Myocyte (in vitro differentiated cells): ENCODE measurements at places on chromosomes 11 and 22.

GRCh38 chr11:90288212-90288821 is 65.5 kb upstream of the CHORDC1 start:
- peak; percentile 13 for DNase-seq

DNA sequence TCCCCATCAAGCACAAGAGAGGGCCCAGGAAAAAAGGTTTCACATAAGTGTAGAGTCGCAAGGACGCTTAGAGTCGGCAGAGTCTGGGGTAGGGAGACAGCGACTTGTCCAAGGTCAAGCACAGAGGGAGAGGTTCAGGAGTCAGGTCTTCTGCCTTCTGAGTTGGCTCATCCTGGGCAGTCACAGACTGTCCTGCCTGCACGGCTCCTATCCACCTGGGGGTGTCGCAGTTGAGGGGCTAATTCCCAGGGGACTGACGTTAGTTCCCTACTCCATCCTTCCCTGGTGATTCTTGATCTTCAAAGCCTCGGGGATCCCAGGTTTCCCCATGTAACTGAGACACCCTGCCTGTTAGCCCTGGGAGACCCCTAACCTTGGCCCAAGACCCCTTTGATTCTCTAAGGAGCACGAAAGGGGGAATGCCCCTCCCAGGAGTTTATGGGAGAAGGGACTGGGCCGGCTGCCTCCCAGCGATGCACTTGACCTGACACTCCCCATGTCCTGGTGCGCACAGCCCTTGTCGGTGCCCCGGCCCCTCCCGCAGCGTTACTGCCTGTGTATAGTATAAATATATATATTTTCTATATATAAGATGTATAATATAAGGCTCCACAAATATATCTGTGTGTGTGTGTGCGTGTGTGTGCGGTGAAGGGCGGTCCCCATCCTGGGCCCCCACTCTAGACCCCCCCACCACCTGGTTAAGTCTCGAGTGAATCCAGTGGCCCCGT is 14.7 kb upstream of the TAB1 start:
- no peak for DNase-seq

GRCh38 chr11:33388793-33389525 is 131.8 kb downstream of the HIPK3 start:
- no peak for DNase-seq

DNA sequence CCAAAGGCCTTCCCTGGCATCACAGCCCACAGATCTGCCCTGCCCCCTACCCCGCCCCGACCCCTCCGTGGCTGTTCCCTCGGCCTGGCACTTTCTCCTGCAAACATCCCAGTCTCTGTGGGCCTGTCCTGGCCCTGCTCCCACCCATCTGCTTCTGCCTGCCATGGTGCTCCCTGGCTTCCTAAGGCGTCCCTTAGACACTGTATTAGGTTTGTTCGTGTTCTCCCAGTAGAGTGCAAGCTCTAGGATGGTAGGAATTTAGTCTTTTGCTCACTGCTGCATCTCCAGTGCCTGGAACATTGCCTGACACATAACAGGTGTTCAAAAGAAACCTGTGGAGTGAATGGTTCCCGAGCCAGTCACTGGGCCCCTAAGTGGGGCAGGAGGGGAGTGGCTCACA is 69.6 kb upstream of the PITPNB start:
- no peak for DNase-seq

DNA sequence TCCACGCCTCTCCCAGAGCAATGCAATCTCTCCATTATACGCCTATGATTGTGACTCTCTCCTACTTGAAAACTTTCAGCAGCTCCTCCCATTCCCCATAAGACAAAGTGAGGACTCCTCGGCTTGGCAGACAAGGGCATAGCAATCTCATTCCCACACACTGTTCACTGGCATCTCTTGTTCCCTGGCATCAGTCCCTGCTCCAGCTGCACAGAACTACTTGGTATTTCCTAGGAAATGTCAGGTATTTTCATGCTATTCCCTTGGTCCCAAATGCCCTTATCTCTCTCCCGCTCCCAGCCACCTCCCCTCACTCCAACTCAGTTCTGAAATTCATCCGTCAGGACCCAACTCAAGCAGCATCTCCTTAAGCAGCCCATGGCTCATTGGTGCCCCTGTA is 28.4 kb downstream of the TMPRSS5 start:
- no peak for DNase-seq

GRCh38 chr11:122103726-122104125 is 12.3 kb downstream of the BLID start:
- DNase-seq = no peak

DNA sequence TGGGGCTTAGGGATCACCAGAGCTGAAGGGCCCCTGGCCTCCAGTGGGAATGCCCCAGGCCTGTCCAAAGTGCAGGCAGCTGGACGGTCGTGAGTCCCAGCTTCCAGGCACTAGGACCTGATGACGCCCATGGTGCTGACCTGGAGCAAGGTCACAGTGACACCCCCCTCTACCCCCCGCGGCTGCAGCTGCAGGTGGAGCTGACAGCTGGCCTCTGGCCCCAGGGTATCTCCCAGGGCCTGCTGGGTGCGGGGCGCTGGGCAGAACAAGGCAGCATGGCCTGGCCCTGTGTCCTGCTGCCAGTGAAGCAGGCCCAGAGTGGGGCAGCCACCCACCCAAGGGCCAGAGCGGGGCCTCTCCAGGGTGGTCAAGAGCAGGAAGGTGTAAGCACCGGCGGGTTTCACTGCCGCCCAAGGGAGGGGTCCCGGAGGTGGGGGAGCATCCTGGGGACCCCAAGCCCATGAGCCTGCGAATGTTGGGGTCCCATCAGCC is 553 bp upstream of the TCIRG1 start:
- peak; percentile 54 for DNase-seq

DNA sequence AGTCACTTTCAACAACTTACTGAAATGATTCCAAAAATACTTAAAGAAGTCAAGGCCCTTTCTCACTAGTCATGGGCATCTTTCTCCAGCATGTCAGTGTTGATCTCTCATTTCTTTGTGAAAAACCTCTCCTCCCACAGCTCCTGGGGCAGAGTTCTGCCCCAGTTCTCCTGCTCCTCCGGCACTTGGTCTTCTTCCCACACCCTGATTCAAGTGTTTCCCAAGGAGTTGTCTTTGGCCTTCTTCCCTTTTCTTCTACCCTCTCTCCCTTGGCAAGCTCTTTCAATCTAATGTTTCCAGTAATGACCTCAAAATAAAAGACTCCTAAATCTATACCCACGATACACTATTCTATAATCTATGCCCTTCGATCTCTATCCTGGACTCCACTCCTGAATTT is 42.1 kb upstream of the CCDC34 start:
- no peak for DNase-seq

GRCh38 chr11:111565114-111565720 is 24.7 kb downstream of the LAYN start:
- DNase-seq = peak; percentile 72

DNA sequence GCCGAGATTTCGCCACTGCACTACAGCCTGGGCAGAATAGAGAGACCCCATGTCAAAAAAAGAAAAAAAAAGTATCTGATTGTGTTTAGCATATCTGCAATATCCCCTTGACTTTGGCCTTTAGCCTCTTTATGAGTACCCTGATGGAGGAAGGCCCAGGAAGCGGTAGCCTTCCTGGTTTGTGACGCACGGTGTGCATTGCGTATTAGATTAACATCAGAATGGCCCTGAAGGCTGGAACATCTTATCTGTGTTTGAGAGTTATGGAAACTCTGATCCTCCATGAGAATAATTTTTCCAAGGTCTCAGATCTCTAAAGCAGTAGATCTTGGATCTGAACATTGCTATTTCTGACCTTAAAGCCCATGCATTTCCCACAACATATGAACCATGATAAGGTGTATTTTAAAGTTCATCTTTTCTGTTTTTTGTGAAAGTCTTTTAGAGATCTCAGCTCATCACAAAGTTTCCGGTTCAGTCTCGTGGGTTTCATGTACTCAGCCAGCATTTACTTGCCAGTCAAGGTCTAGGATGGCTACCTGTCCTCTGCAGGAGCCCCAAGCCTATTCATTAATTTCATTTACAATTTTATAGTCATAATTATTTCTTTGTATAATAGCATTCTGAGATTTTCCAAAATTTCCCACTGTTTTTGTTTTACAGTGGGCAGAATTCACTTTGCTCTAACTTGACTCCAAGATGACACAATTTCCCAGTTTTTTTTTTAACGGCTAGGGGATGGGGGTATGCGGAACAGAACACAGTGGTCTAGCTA is 605 bp upstream of the FDX1 start:
- DNase-seq = no peak

DNA sequence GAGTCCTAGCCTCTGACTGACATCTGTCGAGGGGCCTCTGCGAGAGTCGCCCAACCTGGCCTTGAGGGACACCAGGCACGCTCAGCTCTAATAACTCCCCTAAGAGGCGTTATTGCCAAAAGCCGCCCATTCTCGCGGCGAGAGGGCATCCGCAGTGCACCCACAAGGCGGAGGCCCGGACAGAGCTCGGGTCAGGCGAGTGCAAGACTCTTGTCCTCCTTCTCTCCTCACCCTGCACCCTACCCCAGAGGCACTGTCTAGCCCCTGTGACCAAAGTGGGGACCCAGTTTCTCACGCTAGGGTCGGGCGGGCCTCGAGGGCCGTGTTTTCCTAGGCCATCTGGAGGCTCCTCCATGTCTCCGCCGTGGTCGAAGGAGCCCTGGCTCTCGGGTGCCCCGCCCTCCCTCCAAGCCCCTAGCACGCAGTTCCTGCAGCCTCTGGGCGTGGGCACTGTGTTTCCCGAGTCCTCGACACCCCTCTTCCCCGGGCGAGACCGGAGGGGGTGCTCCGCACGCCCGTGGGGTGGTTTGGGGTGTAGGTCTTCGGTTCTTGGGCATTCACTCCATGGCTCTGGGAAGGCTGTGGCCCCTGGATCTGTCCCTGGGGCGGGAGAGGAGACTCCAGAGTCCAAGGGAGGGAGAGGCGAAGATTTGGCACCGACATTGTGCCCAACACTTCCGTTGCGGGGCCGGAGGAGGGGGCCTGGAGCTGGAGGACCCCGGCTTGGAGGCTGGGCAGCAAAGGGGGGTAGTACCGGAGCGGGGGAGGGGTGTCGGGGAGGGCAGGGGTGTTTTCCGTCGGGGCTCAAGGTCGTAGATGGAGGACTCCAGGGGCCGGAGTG is 1.0 kb downstream of the CHRM4 start:
- no peak for DNase-seq

DNA sequence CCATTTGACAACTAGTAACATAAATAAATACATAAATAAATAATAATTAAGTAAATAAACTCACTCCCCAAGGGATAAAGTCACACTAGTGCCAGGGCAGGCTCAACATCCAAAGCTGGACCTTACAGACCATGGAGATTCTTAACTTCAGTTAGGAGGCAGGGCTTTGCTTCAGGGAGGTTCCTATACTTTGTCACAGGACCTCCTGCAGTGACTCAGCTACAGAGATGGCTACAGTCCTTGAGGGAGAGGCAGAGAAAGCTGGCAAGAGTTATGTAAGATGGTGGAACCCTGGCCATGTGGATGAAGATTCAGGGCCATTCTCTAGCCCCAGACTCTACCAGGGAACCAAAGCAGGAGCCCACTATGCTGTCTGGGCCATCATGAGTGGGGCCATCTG is 74.1 kb upstream of the CADM1 start:
- no peak for DNase-seq

DNA sequence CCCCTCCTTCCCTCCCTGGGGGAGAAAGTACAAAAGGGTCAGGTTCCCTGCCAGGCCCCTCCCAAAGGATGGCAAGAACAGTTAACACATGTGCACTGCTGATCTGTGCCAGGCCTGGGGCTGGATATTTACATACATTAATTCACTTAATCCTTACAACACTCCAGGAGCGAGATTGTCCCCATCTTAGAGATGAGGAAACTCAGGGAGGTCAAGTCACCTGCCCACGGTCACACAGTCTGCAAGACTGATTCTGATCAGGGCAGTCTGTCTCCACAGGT is 36.5 kb downstream of the NECTIN1 start:
- no peak for DNase-seq

DNA sequence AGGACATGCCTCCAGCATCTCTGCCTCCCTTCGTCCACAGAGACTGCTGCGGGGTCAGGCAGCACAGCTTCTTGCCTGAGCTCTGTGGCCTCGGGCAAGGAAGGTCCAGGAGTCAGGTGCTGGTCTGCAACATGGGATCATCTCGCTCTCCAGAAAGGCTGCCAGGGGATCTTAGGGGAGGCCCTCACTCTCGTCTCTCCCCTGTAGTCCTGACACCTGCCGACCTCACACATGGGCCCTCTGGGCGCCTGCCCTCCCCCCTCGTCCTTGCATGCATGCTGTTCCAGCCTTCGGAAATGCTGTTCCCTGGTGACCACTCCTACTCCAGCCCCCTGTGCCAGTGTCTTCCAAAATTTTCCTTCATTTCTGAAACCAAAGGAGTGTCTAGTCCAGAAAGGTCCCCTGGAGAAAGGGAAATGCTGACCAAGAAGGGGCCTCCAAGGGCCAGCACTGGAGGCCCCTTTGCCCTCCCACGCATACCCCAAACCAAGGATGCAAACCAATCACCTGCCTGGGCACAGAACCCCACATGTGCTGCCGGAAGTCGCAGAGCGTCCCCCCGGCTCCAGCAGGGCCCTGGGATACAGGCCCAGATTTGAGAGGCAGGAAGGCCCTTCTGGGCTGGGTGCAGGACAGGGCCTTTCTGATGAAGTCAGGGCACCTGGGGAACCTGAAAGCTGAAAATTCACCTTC is 41.0 kb downstream of the IGF2 start:
- DNase-seq = no peak

DNA sequence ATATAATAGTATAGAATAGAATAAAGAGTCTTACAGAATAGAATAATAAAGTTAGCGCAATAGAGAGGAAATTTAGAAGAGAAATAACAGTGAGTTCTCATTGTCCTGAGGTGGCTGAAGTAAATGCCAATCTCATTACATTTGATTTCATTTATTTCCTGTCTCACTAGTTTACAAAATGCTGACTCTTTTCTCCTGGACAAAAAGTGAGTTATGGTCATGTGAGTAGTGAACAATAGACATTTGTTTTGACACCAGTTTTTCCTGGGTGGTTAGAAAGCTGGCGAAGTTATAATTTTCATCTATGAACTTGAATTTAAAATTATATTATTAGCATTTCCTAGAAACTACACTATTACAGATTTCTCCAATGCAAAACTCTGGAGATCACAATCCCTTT is 143.7 kb downstream of the TYR start:
- no peak for DNase-seq

DNA sequence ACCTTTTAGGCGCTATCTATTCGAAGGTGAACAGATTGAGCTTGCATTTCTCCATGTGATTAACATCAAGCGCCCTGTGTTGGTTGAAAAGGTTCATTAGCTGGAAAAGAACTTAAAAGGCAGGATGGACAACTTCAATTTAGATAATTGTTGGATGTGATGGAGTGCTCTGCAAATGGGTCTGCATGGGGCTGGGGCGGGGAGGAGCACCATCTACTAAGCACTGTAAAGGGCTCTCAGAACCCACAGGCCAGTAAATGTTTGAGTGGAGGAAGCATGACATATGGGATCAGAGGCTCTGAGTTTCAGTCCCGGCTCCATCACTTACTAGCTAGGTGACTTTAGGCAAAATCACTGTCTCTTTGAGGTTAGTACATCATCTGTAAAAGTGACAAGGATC is 28.2 kb downstream of the ARL14EP start:
- DNase-seq = no peak

- no peak for DNase-seq
Measured at GRCh38 chr11:122721964-122722266, 66.4 kb downstream of the UBASH3B start.
